ENCODE measurements at places on chromosomes 1 and 21. TPM values are rescaled to one million over a fixed set of nuclear protein-coding genes. Genes with fewer than 3 reads are reported as not detected.

DNA sequence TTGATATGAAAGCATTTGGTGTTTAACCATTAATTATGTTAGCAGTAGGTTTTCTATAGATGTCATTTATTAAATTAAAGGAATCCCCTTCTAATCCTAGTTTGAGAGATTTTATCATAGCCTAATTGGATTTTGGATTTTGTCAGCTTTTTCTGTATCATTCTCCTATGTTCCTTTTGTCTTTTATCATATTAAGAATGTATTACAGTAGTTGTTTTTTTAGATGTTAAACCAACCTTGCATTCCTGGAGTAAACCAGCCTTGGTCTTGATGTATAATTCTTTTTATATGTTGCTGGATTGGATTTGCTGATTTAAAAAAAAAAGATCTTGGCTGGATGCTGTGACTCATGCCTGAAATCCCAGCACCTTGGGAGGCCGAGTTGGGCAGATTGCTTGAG, 5.6 kb downstream of the SETDB1 start:
- no peaks in the 10 kb centered on the region for H3K36me3 ChIP-seq
- no peak overlapping the region for H3K27ac ChIP-seq
- H3K27me3 ChIP-seq = no peaks in the 10 kb centered on the region

Gene TRAPPC3
- total RNA-seq = 116 TPM

Gene HES3
- total RNA-seq = not detected

GRCh38 chr1:19426294-19427086, 58.8 kb downstream of the CAPZB start:
- H3K27ac ChIP-seq = peak overlapping the region; percentile 90

Gene CNR2
- total RNA-seq = not detected

Gene GJA8
- total RNA-seq = not detected

Gene OBSCN
- 40.0 TPM for total RNA-seq

GRCh38 chr1:210223226-210223904, 9.2 kb upstream of the SERTAD4 start:
- no peaks in the 10 kb centered on the region for H3K36me3 ChIP-seq
- no peaks in the 10 kb centered on the region for H3K4me1 ChIP-seq
- no peaks in the 10 kb centered on the region for H3K27me3 ChIP-seq
- no peak overlapping the region for H3K4me3 ChIP-seq
- DNase-seq = no peak

DNA sequence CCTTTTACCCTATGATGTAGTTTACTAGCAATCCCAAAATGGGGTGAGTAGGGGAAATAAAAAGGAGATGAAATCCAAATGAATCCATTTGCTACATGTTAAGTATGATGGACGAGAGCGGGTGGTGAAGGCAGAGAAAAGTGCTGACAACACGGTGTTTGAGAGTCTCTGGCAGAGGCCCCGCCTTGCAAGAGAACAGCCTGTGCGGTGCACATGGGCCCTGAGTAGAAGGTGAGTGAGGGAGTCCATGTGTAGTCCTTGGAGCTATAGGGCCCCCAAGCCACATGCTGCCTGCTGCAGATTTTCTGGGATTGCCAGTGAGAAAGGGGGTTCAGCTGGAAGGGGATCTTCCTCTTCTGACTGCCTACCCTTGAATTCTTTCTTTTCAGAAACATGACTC, 177.1 kb downstream of the TNR start:
- no peaks in the 10 kb centered on the region for H3K27me3 ChIP-seq
- no peaks in the 10 kb centered on the region for H3K4me1 ChIP-seq
- no peak overlapping the region for H3K27ac ChIP-seq
- H3K36me3 ChIP-seq = no peaks in the 10 kb centered on the region

GRCh38 chr1:209045331-209046057, 538.0 kb upstream of the CAMK1G start:
- no peaks in the 10 kb centered on the region for H3K36me3 ChIP-seq
- H3K27ac ChIP-seq = no peak overlapping the region
- DNase-seq = no peak

DNA sequence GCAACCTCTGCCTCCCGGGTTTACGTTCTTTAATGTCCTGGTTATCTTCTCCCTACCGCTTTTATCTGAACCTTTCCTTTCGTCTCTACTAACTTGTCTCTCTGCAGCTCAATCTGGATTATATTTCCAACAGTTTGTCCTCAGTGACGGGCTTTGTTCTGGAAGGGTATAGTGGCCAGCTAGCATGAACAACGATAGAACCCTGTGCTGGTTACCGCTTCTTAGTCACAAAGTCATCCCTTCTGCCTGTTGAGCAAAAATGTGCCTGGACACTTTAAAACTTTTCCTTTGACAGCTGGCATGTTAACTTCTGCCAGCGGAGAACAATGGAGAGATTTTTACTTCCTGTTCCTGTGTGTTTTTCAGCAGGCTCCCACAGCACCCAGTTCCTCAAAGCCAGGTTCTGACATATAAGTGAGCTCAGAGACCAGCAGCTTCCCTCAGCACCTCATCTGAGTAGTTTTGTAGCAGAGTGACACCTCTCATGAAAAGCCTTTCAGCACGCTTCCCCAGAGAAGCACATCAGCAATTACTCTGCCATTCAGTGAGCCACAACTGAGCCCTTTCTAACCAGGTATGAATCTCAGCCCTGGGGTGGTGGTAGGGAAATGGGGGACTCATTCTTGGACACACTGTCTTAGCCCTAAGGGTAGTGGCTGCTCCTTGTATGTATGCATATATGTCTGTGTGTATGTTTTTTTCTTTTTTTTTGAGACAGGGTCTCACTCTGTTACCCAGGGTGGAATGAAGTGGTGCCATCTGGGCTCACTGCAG, 23.6 kb upstream of the CCDC17 start:
- no peaks in the 10 kb centered on the region for H3K27me3 ChIP-seq
- no peaks in the 10 kb centered on the region for H3K4me1 ChIP-seq
- no peak overlapping the region for H3K4me3 ChIP-seq

GRCh38 chr1:184065559-184065958, 14.0 kb downstream of the TSEN15 start:
- H3K27ac ChIP-seq = no peak overlapping the region
- H3K36me3 ChIP-seq = no peaks in the 10 kb centered on the region
- no peaks in the 10 kb centered on the region for H3K27me3 ChIP-seq
- no peak overlapping the region for H3K4me3 ChIP-seq
- no peaks in the 10 kb centered on the region for H3K4me1 ChIP-seq

- DNase-seq = no peak
- peak overlapping the region; percentile 15 for H3K4me3 ChIP-seq
- peak overlapping the region; percentile 84 for H3K27ac ChIP-seq
- H3K4me1 ChIP-seq = no peaks in the 10 kb centered on the region
These were observed 239.8 kb downstream of the SDCCAG8 start for GRCh38 chr1:243495442-243496186.

GRCh38 chr21:46617267-46618051, 12.6 kb upstream of the S100B start:
- no peak overlapping the region for H3K27ac ChIP-seq
- H3K4me1 ChIP-seq = no peaks in the 10 kb centered on the region
- no peaks in the 10 kb centered on the region for H3K36me3 ChIP-seq
- no peaks in the 10 kb centered on the region for H3K27me3 ChIP-seq

Gene FCER1G
- 153 TPM for total RNA-seq

Gene PRR9
- total RNA-seq = not detected

GRCh38 chr1:204923201-204923600, 52.5 kb downstream of the NFASC start:
- no peaks in the 10 kb centered on the region for H3K36me3 ChIP-seq
- no peak overlapping the region for H3K4me3 ChIP-seq
- H3K27ac ChIP-seq = no peak overlapping the region
- no peaks in the 10 kb centered on the region for H3K4me1 ChIP-seq

DNA sequence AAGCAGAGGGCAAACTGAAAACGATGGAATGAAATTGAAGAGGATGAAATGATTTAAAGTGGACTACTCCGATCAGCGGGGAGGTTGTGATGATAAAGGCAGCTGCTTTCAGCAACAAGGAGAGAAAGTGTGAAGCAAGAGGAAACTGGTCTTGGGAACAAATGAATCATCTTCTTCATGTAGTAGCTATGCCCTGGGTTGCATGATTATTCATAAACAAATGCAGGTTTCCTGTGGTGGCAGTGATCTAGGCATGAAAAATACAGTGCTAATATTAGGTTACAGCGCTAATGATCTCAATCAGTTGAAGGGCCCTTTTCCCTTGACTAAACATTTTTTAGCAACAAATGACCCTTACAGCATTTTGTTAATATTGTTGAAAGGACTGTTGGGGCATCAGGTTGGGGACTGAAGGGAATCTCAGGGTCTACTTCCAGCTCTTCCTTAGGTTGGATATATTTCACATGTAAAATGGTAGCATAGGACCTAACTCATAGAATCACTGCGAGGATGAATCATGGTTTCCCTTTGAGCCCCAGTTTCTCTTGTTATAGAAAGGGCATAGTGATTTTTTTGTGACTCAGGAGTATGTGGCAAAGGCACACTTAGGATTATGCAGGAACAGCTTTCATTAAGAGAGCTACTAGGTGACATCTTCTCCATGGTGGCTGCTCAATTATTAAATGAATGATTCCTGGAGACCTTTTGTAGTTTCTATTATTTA, 1.9 kb upstream of the ZFYVE9 start:
- no peak overlapping the region for H3K27ac ChIP-seq
- DNase-seq = no peak
- no peak overlapping the region for H3K4me3 ChIP-seq
- H3K36me3 ChIP-seq = no peaks in the 10 kb centered on the region
- H3K4me1 ChIP-seq = no peaks in the 10 kb centered on the region

Gene NBPF11
- total RNA-seq = 13.4 TPM

GRCh38 chr21:41770901-41771624, 4.2 kb upstream of the RIPK4 start:
- no peak overlapping the region for H3K27ac ChIP-seq
- no peaks in the 10 kb centered on the region for H3K4me1 ChIP-seq
- H3K36me3 ChIP-seq = no peaks in the 10 kb centered on the region
- H3K27me3 ChIP-seq = no peaks in the 10 kb centered on the region
- H3K4me3 ChIP-seq = no peak overlapping the region
- DNase-seq = no peak

GRCh38 chr1:58596631-58597052, 19.6 kb upstream of the TACSTD2 start:
- H3K36me3 ChIP-seq = no peaks in the 10 kb centered on the region
- no peak for DNase-seq
- H3K27ac ChIP-seq = peak overlapping the region; percentile 14
- H3K4me3 ChIP-seq = peak overlapping the region; percentile 9

Gene PADI2
- 0.32 TPM for total RNA-seq

Gene CASQ2
- 3.3 TPM for total RNA-seq

DNA sequence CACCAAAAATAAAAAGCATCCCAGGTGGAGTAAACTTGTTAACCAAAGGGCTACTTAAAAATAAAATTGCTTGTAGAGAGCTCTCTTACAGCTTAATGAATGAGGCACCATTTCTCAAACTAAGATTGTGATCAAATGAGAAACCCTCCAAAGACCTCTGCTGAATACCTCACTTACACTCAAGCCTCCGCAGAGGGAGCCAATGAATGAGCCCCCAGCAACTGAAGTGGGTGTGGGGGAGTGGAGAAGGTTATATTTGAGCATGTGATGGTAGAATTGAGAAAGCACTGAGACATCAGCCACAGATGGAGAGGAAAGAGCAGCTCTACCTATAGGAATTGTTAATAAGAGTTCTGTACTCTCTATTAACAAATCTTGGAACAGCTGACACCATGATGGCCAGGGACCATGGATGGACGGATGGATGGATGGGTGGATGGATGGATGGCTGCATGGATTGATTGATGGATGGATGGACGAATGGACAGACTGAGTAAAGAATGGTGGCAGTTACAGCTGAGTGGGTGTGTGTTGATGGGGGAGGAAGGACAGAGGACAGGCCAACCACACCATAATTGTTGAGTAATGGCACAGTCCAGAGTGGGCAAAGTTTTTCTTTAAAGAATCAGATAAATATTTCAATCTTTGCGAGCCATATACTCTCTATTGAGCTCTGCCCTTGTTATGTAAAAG, 20.3 kb upstream of the TIAM1 start:
- H3K36me3 ChIP-seq = no peaks in the 10 kb centered on the region
- H3K4me3 ChIP-seq = no peak overlapping the region
- no peak overlapping the region for H3K27ac ChIP-seq
- DNase-seq = no peak

GRCh38 chr1:207935166-207935583, 24.2 kb upstream of the CD34 start:
- H3K4me1 ChIP-seq = no peaks in the 10 kb centered on the region
- no peak overlapping the region for H3K27ac ChIP-seq
- no peak for DNase-seq
- no peaks in the 10 kb centered on the region for H3K27me3 ChIP-seq
- no peaks in the 10 kb centered on the region for H3K36me3 ChIP-seq

GRCh38 chr1:223695014-223695548, 17.3 kb upstream of the CAPN2 start:
- no peak overlapping the region for H3K4me3 ChIP-seq
- H3K27me3 ChIP-seq = no peaks in the 10 kb centered on the region
- no peaks in the 10 kb centered on the region for H3K4me1 ChIP-seq
- no peaks in the 10 kb centered on the region for H3K36me3 ChIP-seq
- no peak for DNase-seq
- H3K27ac ChIP-seq = no peak overlapping the region

GRCh38 chr1:215360758-215361157, 206.3 kb upstream of the KCTD3 start:
- H3K36me3 ChIP-seq = no peaks in the 10 kb centered on the region
- H3K27me3 ChIP-seq = no peaks in the 10 kb centered on the region
- no peak overlapping the region for H3K4me3 ChIP-seq
- no peaks in the 10 kb centered on the region for H3K4me1 ChIP-seq
- H3K27ac ChIP-seq = no peak overlapping the region
- no peak for DNase-seq

GRCh38 chr1:210850556-210850955, 283.4 kb downstream of the KCNH1 start:
- DNase-seq = no peak
- H3K36me3 ChIP-seq = no peaks in the 10 kb centered on the region
- no peak overlapping the region for H3K4me3 ChIP-seq
